CD4-positive, alpha-beta memory T cell (primary cell): ENCODE measurements at places on chromosomes 3 and 15. TPM values are rescaled to one million over a fixed set of nuclear protein-coding genes. Genes with fewer than 3 reads are reported as not detected.
A peak's percentile ranks its signal among the peaks of the same experiment; 100 is the strongest.

DNA sequence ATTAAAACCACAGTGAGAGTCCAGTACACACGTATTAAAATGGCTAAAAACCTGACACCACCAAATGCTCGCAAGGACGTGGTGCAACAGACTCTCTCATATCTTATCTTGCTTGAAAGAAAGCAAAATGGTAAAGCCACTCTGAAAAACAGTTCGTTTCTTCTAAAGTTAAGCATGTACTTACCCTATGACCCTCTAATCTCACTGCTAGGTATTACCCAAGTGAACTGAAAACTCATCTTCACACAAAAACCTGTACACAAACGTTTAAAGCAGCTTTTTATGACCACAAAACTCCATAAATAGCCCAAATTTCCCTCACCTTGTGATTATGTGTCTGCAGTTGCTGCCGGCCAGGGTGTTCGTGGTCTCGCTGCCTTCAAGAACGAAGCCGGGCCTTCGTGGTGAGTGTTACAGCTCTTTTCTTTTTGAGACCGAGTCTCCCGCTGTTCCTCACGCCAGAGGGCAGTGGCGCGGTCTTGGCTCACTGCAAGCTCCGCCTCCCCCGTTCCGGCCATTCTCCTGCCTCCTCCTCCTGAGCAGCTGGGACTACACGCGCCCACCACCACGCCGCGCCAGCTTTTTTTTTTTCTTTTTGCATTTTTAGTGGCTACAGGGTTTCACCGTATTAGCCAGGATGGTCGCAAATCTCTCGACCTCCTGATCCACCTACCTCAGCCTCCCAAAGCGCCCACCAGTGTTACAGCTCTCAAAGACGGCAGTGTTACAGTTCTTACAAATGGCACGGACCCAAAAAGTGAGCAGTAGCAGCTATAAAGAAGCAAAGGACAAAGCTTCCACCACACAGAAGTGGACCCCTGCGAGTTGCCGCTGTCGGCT is 165.4 kb downstream of the TJP1 start:
- H3K36me3 ChIP-seq, result no peaks in the 10 kb centered on the region
- H3K4me1 ChIP-seq, result no peaks in the 10 kb centered on the region
- H3K27me3 ChIP-seq, result no peaks in the 10 kb centered on the region
- DNase-seq, result no peak
- H3K4me3 ChIP-seq, result no peak overlapping the region

DNA sequence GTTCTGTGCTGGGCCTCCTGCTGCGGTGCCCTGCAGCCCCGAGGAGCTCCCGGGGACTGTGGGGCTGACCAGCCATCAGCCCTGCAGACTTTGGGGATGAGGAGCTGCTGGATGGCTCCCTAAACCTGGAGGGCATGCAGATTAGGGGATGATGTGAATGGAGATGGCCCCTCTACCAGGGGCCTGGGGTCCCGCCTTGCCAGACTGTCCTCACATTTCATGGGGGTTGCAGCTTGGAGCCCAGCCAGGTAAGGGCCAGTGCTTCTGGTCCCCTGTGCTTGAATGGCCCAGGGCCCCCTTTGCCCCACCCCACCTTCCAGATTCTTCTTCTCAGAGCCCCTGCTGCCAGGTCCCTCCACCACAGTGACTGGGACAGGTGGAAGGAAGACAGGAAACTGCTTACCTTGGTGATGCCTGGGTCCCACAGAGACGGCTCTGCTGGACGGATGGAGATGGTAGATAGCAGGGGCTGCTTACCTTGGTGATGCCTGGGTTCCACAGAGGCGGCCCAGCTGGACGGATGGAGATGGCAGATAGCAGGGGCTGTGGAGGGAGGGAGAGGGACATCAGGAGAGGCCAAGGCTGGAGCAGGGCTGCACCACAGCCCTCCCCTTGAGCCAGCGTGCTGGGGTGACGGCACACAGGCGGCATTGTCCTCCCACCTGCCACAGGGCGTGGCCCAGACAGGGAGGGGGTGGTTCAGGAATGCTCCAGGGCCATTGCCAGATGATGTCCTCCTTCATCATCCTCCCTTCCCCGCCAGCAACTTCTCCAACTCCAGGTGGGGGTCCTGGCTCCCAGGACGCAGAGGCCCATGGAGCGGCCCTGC is at the start of gene SPTBN5:
SPTBN5 (minus strand) TSS at position 632 of the 829 bp plus-strand sequence; CDS start at position 76, 556 bp downstream.
- H3K4me1 ChIP-seq, result peaks cover 44% of the 10 kb centered on the region
- H3K27ac ChIP-seq, result peak within 1 kb of the TSS; percentile 80
- no peak for DNase-seq
- no peaks in the 10 kb centered on the region for H3K27me3 ChIP-seq

The TMED3 gene
- 20.2 TPM for total RNA-seq

The ANKRD63 gene
- total RNA-seq, result not detected

The KCNMB2 gene
- total RNA-seq, result not detected

The HDC gene
- total RNA-seq, result not detected

DNA sequence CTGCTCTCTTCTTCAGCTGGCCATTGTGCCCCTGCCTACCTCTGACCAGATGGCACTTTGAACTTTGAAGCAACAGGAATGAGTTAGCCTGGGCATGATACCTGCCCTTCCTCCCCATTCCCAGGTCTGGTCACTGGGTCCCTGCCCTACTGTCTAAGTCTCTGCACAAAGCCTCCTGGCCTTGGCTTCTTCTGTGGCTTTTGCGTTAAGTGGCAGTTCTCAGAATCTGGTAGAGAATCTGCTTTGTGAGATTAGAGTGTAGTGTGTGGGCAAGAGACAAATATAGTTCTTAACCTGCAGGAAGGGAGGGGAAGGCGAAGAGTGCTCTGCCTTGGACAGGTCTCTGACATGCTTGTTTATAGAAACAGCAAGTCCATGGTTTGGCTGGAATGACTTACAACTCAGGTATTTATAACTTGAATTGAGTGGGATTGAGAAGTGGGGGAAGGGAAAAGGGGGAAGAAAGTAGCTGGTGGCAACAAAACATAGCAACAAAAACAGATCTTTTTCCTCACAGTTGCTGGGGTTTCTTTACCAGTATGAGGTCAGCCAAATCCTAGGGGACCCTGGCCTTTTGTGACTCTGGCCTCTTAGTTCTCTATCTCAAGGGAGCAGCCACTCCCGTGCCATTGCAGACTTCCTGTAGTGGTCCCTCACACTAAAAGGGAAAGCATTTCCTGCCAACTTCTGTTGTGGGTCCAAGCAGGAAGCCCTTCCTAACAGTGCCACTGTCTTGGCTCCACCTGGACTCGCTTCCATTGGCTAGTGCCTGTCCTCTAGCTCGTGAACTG is 16.7 kb downstream of the MAPKBP1 start:
- H3K27me3 ChIP-seq, result no peaks in the 10 kb centered on the region
- peaks cover 19% of the 10 kb centered on the region for H3K4me1 ChIP-seq
- H3K4me3 ChIP-seq, result no peak overlapping the region

DNA sequence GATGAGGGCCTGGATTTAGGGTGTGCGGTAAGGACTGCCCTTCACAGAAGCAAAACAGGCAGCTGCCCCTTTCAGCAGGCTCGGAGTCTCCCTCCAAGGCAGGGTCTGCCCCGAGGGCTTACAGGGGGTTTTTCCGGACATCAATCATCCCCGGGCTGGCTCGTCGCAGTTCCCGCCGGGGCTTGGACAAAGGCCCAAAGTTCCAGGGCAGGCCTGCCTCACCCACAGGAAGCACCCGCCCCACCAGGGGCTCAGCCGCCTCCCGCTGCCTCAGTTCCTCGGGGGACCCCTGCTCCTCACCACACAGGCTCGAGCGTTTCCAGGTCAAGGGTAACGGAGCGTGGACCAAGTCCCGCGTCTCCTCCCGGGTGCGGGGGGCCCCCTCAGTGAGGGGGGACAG is 27.0 kb downstream of the KIF7 start:
- H3K4me1 ChIP-seq, result no peaks in the 10 kb centered on the region
- no peaks in the 10 kb centered on the region for H3K36me3 ChIP-seq
- no peak for DNase-seq
- no peak overlapping the region for H3K4me3 ChIP-seq
- H3K27ac ChIP-seq, result no peak overlapping the region
- H3K27me3 ChIP-seq, result no peaks in the 10 kb centered on the region

DNA sequence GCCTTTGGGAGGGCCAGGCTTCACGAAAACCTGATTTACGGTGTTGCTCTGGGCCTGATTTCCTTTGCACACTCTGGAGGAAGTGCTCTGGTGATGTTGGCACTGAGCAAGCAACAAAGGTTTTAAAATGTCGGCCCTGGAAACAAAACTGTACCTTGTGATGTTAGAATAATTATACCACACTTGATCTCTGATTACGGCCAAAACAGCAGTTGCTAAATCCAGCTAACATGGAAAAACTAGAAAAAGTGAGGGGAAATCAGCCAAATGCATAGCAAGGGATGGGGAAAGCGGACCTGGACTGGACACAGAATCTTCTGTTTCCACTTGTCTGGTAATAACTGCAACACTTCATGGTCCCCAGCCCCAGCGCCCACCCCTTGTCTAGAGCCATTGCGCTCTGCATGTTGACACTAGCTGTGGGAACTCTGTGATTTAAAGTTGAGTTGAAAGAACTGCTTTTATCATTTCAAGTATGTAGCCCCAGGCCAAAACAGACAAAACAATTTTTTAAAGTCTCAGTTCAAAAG is 120.1 kb downstream of the VGLL4 start:
- no peaks in the 10 kb centered on the region for H3K36me3 ChIP-seq
- H3K27ac ChIP-seq, result no peak overlapping the region
- no peak for DNase-seq
- H3K4me3 ChIP-seq, result no peak overlapping the region

The IL16 gene
- 400 TPM for total RNA-seq

The BHLHE40 gene
- 45.8 TPM for total RNA-seq

The COL7A1 gene
- 1.2 TPM for total RNA-seq

The CPN2 gene
- total RNA-seq, result not detected

DNA sequence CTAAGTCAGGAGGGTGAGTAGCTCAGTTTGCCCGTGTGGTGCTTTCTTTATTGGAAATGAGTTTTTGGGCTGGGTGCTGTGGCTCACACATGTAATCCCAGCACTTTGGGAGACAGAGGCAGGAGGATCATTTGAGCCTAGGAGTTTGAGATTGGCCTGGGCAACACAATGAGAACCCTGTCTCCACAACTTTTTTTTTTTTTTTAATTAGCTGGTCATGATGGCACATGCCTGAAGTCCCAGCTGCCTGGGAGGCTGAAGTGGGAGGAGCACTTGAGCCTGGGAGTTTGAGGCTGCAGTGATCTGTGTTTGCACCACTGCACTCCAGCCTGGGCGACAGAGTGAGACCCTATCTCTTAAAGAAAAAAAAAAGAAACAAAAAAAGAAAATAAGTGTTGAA is 174.9 kb downstream of the NSMCE3 start:
- no peaks in the 10 kb centered on the region for H3K36me3 ChIP-seq
- H3K27me3 ChIP-seq, result no peaks in the 10 kb centered on the region
- no peak overlapping the region for H3K4me3 ChIP-seq
- no peak overlapping the region for H3K27ac ChIP-seq
- peaks cover 7% of the 10 kb centered on the region for H3K4me1 ChIP-seq

DNA sequence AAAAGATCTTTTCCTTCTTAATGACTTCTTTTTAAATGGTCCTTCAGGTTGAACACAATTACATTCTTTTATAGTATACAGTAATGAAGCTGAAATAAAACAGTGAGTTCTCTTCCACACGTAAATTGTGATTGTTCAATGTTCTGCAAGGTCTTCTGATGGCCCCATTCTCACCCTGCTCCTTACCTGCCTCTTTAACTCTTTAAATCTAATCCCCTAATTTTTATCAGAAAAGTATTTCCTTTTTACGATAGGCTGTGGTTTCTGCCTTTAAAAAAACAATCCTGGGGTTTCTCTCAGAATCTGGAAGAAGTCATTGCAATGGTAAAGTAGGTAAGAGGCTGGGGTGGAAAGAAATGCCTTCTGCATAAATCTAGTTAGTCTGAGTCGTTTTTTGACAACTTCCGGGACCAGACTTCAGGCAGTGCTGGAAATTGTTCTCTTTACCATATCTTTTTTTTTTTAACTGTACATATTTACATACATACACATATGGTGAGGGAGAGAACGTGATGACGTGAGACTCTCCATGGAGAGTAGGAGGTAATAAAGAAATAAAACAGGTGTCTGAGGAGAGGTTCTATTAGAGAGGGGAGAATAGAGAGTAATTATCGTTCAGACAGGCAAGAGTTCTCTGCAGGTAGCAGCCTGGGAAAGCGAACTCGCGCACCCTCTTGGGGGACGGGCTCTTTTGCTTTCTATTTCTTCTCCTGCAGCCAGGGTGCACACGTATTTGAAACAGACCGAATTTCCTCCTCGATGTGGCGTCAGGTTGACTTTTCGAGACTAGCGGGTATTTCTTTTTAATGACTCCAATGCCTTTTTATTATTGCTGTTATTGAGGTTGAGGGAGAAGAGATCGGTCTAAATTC is at the start of gene SIDT1:
SIDT1 (plus strand) TSS at position 730 of the 872 bp plus-strand sequence. CDS start 467 bp downstream, outside the sequence.
- H3K4me3 ChIP-seq, result peak within 1 kb of the TSS; percentile 79
- H3K27ac ChIP-seq, result peak within 1 kb of the TSS; percentile 90
- no peaks in the 10 kb centered on the region for H3K27me3 ChIP-seq
- peak; percentile 82 for DNase-seq

- peak overlapping the region; percentile 92 for H3K4me3 ChIP-seq
- no peaks in the 10 kb centered on the region for H3K36me3 ChIP-seq
- H3K4me1 ChIP-seq, result peaks cover 62% of the 10 kb centered on the region
- DNase-seq, result no peak
These were observed 747 bp downstream of the PDCD6IP start for GRCh38 chr3:33799202-33799551.

DNA sequence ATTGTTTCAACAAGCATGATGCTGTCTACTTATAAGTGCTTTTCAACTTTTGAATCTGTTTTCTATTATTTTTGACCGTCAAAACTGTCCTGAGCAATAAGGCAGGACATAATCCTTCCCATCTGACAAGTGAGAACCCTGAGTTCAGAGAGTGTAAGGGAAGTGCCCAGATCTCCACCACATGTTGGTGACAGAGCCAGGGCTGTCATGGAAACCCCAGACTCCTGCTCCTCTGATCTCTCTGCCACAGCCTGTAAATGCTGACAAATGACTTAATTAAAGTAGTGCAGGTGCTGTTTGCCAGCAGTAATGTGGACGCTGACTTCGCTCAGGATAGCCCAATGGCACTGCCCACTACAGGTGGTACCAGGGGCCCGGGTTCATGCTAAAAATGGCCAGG is 40.3 kb downstream of the SPSB4 start:
- no peaks in the 10 kb centered on the region for H3K27me3 ChIP-seq
- H3K4me3 ChIP-seq, result no peak overlapping the region
- no peaks in the 10 kb centered on the region for H3K36me3 ChIP-seq
- H3K4me1 ChIP-seq, result no peaks in the 10 kb centered on the region

The UBA3 gene
- total RNA-seq, result 81.0 TPM

- H3K4me3 ChIP-seq, result no peak overlapping the region
- H3K27ac ChIP-seq, result no peak overlapping the region
- no peaks in the 10 kb centered on the region for H3K4me1 ChIP-seq
- no peak for DNase-seq
- H3K36me3 ChIP-seq, result no peaks in the 10 kb centered on the region
These were observed 802.6 kb downstream of the FHIT start for GRCh38 chr3:60448696-60449095.

The TRAK1 gene
- 15.9 TPM for total RNA-seq

The MESP2 gene
- total RNA-seq, result not detected
